ENCODE measurements at places on chromosomes 3 and 15.

GRCh38 chr3:130609166-130609979 lies 92.4 kb downstream of the COL6A6 start:
- no peak for DNase-seq

DNA sequence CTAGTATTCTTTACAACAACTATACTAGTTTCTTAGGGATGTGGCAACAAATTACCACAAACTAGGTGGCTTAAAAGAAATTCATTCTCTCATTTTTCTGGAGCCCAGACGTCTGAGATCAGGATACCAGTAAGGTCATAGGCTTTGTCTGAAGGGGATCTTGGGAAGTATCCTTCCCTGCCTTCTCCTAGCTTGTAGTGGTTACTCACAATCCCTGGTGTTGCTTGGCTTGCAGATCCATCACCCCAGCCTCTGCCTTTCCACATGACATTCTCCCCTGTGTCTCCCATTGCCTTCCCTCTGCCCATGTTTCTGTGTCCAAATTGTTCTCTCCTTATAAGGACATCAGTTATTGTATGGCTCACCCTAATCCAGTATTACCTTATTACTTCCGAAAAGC lies 24.3 kb upstream of the CLDN1 start:
- DNase-seq, result no peak

- DNase-seq, result peak; percentile 87
Observed at GRCh38 chr3:24296441-24297205, 198.0 kb downstream of the THRB start.

DNA sequence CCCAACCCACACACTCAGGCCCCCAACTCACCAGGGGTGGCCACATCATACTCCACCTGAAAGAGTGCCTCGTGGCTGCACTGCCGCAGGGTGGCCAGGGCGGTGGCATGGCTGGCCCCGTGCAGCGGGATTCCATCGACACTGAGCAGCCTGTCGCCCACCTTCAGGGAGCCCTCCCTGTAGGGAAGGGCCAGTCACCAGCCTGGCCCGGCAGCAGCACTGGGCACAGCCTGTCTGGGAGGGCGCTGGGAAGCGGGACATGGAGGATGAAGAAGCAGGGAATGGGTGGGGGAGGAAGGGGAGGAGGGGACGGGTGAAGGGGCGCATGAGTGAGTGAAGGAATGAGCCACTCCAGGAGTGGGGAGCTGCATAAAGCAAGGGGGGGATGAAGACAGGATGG lies 18.5 kb downstream of the GRIP2 start:
- no peak for DNase-seq

GRCh38 chr3:38354588-38355330 lies 8.2 kb downstream of the XYLB start:
- no peak for DNase-seq

- DNase-seq, result no peak
Observed at GRCh38 chr3:28240441-28240840, 978 bp upstream of the CMC1 start.

DNA sequence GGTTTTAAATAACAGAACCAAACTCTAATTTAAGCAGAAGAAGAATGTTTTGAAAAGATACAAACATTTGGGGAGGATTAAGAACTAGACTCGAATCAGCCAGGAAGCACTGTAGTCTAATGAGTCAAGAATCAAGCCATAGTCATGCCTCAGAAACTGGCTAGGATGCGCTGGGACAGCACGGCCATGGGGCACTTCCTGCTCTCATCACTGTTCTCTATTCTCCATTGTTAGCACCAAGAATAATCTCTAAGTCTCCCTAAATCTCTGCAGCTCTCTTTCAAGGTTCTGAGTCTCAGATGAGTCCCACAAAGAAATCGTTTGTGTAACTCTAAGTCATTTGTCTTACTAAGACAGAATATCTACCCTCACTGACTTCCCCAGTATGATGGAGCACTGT lies 399.0 kb upstream of the KCNMB2 start:
- peak; percentile 61 for DNase-seq

GRCh38 chr3:50194903-50195500 lies 3.6 kb downstream of the GNAT1 start:
- DNase-seq, result peak; percentile 74

- DNase-seq, result no peak
Observed at GRCh38 chr15:65870889-65871533, 1.7 kb downstream of the RAB11A start.

DNA sequence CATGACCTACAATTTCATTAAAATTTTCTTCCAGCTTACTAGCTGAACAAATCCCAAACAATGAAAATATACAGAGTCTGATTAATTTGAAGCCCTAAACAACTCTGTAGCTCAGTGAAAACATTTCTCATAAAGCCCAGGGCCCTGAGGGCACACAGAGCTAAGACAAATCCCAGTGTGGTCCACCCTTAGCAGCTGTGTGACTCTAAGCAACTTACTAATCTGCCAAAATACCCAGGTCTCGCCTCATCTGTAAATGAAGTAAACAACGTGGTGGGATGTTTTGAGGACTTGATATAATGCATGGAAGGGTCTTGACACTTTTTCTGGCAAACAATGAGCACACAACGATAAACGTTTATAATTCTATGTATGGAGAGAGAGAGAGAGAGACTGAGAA lies 158.4 kb downstream of the FHIT start:
- DNase-seq, result no peak

DNA sequence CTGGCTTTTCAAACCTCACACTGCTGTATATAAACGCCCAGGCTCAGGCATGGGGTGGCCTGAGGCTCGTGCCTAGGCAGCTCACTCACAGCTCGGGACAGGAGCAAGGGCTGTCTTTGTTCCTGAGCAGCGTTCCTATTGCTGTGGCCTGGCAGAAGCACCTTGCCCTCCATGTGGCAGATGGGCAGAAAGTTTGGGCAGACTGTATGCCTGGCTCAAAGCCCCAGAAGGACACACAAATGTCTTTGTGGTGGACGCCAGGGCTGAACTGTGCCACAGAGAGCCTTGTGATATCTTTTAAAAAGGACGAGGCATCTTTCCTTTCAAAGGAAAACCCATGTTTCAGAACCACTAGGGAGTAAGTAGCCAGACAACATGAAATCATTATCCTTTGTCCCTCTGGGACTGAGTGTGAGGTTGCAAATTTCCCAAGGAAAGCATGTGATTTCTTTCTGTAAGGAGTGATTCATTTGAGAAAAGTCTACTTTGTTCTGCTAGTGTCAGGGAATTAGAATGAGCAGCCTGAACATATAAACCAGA lies 29.3 kb upstream of the UBE2E1 start:
- peak; percentile 93 for DNase-seq

GRCh38 chr15:29988701-29989100 lies 94.1 kb upstream of the GOLGA8J start:
- DNase-seq, result no peak

GRCh38 chr3:7271631-7272030 lies 410.7 kb downstream of the GRM7 start:
- DNase-seq, result no peak

- DNase-seq, result no peak
Observed at GRCh38 chr15:88803241-88803919, at the start of gene ACAN. Gene ACAN, plus strand, starts transcription at chr15:88803436. Its CDS starts 32,771 bp downstream, at chr15:88836207.

GRCh38 chr15:100572362-100572983 lies 29.5 kb downstream of the LINS1 start:
- peak; percentile 28 for DNase-seq

GRCh38 chr3:113495035-113495434 lies 19.9 kb downstream of the SPICE1 start:
- DNase-seq, result no peak

- DNase-seq, result no peak
Observed at GRCh38 chr3:129416415-129416814, 12.0 kb downstream of the EFCAB12 start.

DNA sequence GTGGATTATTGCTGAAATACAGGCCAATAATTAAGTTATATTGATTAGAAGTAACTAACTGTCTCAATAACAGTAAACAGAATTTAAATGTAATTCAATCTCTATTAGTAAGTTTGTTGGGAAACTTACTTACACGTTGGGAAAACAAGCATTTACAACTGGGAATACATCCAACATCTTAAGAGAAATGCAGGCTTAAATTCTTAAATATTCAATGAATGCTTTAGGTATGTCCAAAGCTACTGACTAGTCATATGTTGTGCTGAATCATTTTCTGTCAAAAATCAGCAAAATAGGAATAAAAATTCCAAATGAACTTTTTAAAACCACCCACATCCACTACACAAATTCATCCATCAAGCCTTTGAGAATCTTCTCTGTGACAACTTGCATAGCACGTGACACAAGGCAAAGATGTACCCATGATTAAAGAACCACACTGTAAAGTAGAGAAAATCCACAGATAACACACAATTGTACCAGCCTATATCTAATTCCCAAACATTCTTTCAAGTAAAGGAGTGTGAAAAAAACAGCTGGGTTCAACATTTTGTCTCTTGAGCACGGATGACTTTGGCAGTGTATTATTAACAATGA lies 60.0 kb downstream of the NMNAT3 start:
- no peak for DNase-seq

DNA sequence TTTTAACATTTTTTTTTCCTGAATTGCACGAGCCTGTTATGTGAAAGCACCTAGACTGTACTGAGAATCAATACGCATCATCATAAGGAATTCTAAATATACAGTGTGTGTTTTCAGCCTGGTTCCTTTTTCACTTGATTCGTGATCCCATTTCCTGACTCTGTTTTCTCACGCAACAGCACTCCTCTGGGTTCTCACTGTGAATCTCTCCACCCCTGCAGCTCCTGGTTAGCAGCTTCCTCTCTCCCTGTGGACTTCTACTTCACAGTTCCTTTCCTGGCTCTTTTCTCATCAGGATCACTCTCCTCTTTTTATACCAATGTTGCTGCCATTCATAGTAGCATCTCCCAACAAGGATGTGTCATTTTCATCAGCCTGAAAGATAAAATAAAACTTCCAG lies 297.2 kb downstream of the CADM2 start:
- DNase-seq, result no peak

DNA sequence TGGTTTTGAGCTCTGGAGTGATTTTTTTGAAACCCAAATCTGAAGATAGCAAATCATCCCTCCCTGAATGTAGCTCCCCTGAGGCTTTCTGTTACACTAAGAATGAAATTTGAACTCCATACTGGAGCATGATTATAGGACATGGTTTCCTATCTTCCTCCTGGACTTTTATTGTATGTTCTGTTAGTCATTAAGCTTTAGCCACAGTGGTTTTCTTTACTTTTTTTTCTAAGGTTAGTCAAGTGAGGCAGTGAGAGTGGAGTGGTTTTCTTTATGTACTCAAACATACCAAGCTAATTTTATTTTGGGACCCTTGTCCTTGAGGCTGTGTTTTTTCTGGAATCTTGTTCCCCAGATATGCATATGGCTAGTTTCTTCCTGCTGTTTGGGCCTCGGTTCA lies 55.2 kb upstream of the FRMD4B start:
- no peak for DNase-seq

DNA sequence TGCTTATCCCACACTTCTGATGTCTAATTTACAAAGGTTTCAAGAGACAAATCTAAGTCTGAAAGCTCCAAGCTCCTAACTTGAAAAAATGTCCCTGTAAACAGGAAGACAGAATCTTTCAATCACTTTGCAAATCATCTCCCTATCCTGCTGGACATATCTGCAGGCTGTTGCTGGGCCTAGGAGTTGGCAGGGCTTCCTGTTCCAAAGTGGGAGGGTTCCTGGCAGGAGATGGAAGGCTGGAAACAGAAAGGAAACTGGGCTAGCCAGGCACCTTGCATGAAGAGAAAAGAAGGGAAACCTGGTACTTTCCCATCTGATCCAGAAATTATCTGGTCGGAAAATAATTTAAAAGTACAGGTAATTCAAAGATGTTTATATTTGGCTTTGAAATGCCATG lies 227.3 kb upstream of the IL12A start:
- no peak for DNase-seq

- DNase-seq, result no peak
Observed at GRCh38 chr3:47225310-47225906, 57.2 kb downstream of the KIF9 start.

DNA sequence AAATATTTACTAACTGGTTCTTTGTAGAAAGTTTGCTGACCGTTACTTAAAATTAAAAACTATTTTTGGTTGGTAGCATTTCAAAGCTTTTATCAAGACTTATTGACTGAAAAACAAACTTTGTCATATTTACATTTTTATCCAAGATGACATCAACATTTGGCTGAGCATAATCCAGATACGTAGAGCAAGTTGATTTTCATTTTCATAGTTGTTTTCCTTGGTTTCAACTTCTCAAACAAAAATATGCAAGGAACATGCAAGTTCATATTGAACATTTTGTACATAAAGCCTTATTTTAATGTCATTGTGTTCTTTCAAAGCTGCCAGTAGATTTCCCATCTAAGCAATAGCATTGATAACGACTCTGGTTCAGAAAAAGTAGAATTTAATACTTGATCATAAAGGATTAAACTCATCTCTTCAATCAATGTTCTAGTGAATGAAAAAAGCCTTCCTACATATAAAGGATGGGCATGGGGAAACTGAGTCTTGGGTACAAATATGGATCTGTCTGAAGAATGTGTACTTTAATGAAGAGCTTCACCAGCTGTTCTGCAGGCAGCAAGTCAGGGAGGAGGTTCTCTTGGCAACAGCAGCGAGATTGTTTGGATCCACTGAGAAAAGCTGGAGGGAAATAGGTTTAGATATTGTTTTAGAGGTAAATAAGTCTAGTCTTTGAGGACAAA lies 5.6 kb downstream of the RAB8B start:
- no peak for DNase-seq

GRCh38 chr3:147414390-147415138 lies 5.4 kb downstream of the ZIC1 start:
- no peak for DNase-seq

DNA sequence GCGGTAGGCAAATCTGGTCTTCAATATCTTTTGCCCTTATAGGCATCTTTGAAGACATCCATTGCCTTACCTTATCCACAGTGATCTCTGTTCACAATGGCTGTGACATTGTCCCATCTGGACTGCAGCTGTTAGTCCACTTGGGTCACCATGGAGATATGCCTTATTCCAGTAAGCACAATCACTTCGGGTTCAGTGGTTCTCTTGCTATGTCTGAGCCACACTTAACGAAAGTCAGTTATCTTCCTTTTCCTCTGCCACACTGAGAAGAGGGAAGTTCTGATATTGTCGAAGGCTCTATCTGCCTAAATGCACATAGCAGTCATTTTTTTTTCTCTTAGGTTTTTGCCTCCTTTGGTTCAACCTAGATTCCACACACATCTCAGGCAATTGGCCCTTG lies 119.0 kb upstream of the SATB1 start:
- DNase-seq, result no peak

GRCh38 chr3:187193181-187193580 lies 4.1 kb upstream of the RTP1 start:
- no peak for DNase-seq

- DNase-seq, result no peak
Observed at GRCh38 chr3:105791131-105791530, 77.7 kb downstream of the CBLB start.

- DNase-seq, result no peak
Observed at GRCh38 chr3:185069037-185070030, 83.5 kb downstream of the C3orf70 start.

DNA sequence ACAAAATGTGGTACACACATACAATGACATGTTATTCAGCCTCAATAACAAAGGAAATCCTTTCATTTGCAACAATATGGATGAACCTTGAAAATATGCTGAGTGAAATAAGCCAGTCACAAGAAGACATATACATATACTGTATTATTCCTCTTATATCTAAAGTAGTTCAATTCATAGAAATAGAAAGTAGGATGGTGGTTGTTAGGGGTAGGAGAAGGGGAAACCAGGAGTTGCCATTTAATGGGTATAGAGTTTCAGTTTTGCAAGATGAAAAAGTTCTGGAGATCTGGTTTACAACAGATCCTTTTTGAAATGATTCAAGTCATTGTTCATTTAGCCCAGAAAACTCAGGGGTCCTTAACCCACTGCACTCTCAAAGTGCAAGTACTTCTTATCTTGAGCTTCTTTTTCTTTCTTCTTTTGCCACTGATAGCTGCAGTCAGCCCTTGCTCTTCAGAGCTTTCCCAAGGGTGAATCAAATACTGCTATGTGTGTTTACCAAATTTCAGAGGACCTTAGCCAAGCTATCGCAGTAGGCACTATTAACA lies 208.0 kb upstream of the EOMES start:
- no peak for DNase-seq

Measured in COLO829 (cell line).